Germinal center (tissue), 1 donor: ENCODE measurements at places on chromosomes 4 and X.

- no peak for DNase-seq
Observed at GRCh38 chr4:16194214-16194613, 32.1 kb downstream of the TAPT1 start.

- no peak for DNase-seq
Observed at GRCh38 chr4:6123976-6124375, 76.4 kb downstream of the JAKMIP1 start.

DNA sequence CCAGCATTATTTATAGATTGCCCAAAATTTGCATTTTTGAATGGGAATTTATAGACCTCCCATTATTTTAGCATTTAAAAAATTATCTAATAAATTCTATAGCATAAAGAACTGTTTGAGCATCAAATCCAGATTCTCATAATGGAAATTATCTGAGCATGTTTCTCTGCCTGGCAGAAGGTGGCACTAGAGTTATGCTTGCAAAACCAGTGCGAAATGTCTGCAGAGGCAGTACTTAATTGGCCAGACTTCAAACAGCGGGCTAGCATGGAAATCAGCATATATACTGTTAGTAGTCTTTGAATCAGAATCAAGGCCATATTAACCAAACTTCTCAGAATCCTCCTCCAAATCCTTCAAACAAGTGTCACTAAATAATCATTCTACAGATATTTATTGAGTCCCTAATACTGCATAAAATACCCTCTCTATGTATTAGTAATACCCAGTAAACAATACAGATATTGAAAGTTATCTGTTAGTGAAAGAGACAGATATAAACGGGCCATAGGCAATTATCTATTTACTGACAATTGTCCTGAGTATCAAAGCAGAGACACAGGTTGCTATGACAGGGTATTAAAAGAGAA lies 78.7 kb upstream of the DCLK2 start:
- DNase-seq = peak; percentile 10

DNA sequence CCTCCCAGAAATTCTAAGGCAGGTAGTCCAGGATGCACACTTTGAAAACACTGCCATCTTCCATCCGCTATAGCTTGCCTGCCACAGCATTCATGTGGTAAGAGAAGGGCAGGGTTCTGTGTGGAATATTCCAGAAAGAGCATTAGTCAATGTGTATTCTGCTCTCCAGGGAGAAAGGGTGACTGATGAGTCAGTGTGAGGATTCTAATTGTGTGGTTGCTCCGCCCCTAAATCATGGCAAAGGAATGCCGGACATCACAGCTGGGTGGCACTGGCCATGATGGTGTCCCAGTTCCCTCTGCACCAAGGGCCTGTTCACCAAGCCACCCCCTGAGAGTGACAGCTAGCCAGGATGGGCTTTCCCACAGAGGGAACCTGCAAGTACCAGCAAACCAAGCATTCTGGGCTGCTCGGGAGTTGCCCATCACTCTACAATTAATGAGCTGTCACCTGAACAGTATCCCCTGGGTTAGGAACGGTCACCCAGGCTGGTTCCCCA lies 9.5 kb downstream of the IDS start:
- no peak for DNase-seq

GRCh38 chrX:111382277-111382676 lies 29.7 kb downstream of the DCX start:
- no peak for DNase-seq

DNA sequence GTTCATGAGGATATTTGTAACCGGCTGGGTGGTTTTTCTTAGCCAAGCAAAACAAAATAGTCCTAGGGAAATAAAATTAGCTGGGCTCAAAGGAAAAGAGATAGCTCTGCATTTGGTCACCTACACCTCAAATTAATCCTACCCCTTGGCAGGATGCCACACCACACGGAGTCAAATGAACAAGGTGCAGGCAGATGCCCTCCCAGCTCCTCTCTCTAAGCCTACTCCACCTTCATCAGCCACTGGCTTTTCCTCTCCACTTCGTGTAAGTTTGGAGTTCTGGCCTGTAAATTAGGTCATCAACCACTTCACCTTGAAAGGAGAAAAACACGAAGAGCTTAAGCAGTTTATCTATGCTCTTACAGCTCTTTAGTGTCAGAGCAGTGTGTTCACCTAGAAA lies 1.4 kb downstream of the DDIT4L start:
- no peak for DNase-seq
